DMS153 (cell line): ENCODE measurements at places on chromosomes 16 and 17.

DNA sequence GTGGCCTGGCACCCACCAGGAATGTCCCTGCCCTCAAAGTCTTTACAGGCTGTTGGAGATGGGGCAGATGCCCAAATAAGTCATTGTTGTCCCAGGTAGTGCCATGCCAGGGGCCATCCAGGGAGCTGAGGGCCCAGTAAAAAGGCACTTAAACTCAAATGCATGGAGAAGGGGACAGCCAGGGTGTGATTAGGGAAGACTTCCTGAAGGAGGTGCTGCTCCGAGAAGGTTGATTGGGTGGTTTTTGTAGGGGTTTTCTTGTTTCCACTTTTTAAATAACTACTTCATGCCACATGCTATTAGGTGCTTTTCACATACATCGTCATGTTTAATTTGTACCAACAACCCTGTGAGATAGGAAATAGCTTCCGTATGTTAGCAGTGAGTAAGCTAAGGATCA, 66.9 kb downstream of the RAI1 start:
- no peak for DNase-seq

GRCh38 chr17:74126179-74126900, 77.1 kb upstream of the RPL38 start:
- DNase-seq, result no peak

DNA sequence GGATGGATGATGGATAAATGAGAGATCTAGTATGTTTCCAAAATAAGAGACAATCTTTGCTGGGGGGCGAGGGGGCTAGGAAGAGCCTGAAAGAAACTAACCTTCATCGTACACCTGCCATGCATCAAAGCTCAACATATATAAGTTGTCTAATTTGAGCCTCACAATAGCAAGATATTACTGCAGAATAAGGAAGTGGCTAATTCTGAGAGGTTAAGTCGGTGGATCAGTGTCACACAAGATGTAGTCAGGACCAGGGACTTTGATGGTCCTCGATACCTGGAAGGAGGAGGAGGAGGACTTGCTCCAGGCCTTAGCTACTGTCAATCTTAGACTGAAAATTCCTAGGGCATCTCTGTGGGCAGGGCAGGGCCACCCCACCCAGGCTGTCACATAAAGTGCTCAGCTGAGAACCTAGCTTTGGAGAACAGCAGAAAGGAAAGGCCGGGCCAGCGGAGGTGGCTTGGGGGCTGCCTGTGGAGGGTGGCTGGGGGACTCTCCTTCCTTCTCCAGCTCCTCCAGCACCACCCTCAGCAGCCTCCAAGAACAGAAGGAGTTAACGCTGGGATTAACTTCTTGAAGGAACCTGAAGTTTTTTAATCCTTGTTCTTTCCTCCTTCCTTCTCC, 460 bp upstream of the SLC13A2 start:
- no peak for DNase-seq

DNA sequence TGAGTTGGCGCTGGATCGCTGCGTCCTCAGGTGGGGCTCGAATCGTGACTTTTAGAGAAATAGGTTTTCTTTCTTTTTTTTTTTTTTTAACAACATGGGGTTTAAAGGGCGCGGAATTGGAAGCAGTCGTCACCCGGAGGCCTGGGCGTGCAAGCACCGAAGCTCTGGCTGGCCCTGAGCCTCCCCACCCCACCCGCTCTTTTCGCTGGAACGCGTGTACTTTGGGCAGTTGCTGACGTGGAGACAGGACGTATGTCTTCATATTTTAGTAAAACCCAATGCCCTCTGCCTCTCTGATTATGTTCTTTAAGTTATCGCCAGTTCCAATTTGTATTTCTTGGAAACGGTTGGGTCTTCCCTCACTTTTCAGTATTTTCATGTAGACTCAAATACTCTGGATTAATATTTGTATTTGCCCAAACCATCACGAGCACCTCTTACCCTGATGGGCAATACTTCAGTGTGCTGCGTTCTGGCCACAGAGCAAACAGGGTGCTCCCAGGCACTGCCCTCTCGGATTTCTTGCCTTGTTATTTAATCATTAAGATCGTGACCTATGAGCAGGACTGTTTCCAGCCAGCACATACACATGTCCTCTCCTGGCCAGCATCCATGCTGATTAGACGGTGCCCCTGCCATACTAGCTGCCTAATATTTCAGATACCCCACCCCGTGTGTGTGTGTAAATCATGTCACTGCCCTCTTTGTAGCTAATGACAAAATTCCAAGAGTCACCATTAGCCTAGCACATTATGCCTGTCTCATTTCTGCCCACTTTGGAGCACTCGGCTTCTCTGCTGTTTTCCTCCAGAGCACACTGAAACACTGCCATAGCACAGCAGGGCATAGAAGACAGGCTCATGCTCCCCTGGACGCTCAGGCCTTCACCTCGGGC, 805 bp upstream of the C16orf95 start:
- no peak for DNase-seq

DNA sequence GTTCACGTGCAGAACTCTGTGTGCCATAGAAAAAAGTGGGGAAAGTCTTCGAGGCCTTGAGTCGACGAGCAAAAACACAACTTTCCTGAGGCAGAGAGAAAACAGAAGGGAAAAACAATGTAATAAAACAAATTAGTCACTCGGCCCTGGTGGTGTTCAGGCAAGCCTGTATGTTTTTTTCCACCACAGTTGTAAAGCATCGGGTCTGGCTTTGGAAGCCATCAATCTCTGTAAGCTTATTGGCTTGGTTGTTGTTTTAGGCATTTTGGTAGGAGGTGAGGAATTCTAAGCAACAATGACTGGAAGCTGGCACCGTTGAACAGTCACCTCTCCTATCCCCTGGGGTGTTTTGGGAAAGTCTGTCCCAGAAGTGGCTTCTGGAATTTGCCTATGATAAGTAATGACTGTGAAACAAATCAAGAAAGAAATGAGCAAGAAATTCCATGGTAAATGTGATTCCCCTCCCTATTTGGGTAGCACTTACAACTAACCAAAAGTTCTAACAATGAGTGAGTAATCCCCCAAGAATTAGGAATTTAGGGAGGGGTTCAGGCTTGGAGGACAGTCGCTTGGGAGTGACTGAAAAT, 2.8 kb downstream of the CDH13 start:
- DNase-seq, result no peak

DNA sequence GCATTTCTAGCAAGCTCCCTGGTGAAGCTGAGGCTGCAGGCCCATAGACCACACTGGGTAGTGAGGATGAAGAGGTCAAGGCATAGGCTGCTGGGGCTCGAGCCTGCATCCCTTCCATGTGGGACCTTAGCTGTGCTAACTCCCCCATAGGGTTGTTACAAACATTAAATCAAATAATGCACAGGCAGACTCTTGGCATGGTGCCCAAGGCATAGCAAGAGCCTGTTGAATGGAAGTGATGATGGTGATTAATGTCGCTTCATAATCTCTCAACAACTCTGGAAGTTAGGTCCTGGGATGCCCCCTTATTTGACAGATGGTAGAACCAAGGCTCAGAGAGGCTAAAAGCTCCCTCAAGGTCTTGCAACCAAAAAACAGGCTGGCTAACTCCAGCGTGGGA, 283.9 kb upstream of the EEF2KMT start:
- no peak for DNase-seq

GRCh38 chr16:31460582-31461002, 1.3 kb downstream of the ARMC5 start:
- DNase-seq, result no peak

DNA sequence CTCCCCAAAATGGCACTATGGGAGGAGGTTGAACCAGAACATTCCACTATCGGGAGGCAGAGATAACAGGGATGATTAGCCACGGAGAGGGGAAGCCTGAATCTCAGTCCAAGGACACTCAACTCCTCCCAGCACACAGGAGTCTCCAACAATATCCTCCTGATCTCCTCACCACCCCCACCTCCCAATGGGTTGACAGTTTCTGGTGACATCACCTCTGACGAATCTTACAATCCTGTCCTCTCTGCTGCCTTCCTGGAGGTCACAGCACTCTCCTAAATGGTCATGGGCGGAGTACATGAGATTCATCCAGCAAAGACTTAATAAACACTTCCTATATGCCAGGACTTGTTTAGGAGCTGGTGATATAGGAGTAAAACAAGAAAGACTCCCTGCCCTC, 80.9 kb downstream of the SLC6A2 start:
- DNase-seq, result no peak

DNA sequence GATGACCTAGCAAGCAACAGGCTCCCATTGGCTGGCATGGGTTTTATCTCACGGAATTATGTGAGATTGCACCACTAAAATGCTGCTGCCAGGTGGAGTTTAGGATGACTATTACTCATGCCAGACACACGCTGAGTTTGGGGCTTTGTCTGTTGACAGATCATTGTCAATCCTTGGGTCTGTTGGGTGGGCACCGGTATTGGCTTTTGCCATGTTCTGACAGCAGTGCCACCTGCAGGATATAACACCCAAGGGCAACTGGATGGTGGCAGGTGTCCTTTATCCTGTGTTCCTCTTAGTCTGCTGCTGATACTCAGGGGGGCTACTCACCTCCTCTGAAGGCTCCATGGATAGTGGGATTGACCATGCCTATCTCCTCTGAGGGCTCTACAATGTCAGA, 221.6 kb upstream of the DYNLRB2 start:
- DNase-seq, result no peak

- no peak for DNase-seq
Observed at GRCh38 chr16:58498341-58499091, 1.4 kb upstream of the NDRG4 start.

GRCh38 chr17:37492167-37492566, 2.5 kb downstream of the DUSP14 start:
- DNase-seq, result no peak

- no peak for DNase-seq
Observed at GRCh38 chr16:88005968-88006367, 54.7 kb downstream of the BANP start.

GRCh38 chr17:56319531-56319930, 166.3 kb downstream of the ANKFN1 start:
- peak; percentile 59 for DNase-seq

- DNase-seq, result no peak
Observed at GRCh38 chr16:77009453-77009852, 181.5 kb upstream of the MON1B start.

GRCh38 chr16:87216841-87217275, 100.3 kb downstream of the C16orf95 start:
- DNase-seq, result no peak

DNA sequence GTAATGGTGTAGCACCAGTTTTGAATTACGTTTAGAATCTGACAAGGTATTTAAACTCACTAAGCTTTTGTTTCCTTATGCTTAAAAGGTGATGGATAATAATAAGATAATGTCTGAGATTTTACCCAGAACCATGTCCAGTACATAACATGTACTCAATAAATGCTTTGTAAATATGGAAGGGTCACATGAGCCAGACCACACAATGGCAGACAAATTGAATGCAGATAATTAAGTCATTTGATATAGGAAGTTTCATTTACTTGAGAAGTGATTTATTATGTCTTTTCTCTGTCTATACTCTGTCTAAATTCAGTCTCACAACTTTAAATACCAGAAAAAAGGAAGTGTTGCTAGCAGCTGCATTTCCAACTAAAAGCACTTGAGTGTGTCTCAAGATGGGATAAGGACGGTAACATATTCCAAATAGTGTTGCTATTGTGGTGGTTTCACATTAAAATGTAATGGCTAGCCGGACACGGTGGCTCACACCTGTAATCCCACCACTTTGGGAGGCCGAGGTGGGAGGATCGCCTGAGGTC, 52.5 kb upstream of the DHX40 start:
- no peak for DNase-seq

- no peak for DNase-seq
Observed at GRCh38 chr17:74964246-74964761, 8.3 kb downstream of the HID1 start.

DNA sequence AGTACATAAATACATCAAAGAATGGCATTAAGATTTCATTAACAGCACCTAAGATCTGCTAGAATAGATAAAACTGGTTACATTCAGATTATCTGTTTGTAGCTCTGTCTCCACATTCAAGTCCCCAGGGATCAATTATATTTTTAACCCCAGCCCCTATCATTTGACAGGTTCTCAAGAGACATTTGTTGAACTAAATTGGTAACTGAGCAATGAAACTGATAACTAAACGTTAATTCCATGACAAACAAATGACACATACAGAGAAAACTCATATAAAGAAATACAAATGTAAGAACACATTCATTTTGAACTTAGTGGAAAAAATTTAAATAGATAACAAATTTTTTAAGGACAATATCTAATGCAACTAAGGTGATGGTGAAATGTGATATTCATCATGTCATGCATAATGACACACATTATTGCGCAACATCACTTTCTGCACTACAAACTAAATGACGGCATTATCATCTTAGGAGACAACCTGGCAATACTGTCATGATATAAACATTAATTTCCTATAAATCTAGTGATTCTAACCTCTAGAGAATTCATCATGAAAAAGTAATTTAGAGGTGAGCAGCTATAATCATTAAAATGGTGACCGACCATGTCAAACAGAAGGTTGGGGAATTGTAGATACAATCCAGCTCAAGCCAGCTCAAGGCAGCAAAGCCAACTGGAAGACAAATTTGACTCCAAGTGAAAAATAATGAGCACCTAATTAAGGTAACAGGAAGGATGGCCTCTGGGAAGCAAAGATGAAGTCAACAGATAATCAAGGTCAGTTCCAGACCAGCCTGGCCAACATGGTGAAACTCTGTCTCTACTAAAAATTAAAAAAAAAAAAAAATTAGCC, 9.5 kb downstream of the ARHGAP17 start:
- DNase-seq, result no peak

- no peak for DNase-seq
Observed at GRCh38 chr16:89696670-89697128, 4.8 kb downstream of the SPATA2L start.

DNA sequence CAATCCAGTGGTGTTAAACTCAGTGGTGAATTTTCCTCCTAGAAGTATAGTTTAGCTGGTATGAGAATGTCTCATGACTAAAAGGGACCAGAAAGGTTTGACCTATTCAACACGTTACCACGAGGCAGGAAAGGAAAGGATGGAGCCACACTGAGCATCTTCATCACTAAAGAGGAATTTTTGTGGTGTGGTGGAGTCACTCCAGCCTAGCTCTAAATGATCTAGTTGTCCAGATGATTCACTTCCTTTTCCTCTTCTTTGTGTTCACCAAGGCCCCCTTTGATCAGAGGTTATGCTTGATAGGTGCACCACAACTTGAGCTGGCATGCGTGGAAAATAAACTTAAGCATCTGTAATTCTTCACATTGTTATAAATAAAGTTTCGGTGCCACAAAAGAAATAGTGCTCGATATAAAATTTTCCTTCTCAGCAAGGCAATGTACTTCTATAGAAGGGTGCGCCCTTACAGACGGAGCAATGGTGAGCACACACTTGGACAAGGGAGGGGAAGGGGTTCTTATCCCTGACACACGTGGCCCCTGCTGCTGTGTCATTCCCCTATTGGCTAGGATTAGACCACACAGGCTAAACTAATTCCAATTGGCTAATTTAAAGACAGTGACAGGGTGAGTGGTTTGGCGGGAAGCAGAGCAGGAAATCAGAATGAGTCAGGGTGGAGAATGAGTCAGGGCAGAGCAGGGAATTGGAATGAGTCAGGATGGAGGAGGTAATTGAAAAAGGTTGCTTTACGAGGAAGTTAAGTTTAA, 254.6 kb downstream of the HS3ST3A1 start:
- no peak for DNase-seq

- no peak for DNase-seq
Observed at GRCh38 chr17:8747742-8748141, 3.1 kb upstream of the CCDC42 start.

GRCh38 chr16:50272687-50273381, 6.5 kb downstream of the ADCY7 start:
- DNase-seq, result no peak
